Stimulated activated CD4-positive, alpha-beta T cell treated with anti-CD3 and anti-CD28 coated beads, Interleukin-1b, Interleukin-23, amount 100 ng/mL, for 48 hours (primary cell): ENCODE measurements at places on chromosomes 3 and 15.

GRCh38 chr3:58387650-58388546 is 45.7 kb downstream of the PDHB start:
- DNase-seq = no peak

- DNase-seq = peak; percentile 52
These were observed 1.5 kb downstream of the MRPL46 start for GRCh38 chr15:88465633-88466224.

- DNase-seq = no peak
These were observed 1035.3 kb downstream of the FHIT start for GRCh38 chr3:60215946-60216345.

- no peak for DNase-seq
These were observed 214.8 kb upstream of the TPRG1 start for GRCh38 chr3:188956839-188957489.

- no peak for DNase-seq
These were observed 274.6 kb downstream of the NTRK3 start for GRCh38 chr15:87981969-87982368.

DNA sequence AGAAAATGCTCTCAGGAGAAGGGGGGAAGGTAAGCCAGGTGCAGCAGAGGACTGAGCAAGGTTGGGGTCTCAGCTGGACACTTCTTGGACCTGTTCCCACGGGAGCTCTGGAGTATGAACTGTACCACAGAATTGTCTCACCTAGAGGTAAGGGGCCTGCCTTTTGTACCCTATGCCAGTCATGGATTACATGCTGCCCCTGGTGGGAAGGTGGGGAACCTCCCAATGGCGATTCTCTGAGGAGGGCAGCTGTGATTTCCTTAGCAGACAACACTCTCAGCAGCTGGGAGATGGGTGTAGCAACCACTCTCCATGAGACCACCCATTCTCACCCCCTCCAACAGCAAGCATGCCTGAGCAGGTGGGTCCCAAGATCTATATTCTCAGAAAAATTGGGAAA is 329.4 kb upstream of the CTNNB1 start:
- DNase-seq = no peak

DNA sequence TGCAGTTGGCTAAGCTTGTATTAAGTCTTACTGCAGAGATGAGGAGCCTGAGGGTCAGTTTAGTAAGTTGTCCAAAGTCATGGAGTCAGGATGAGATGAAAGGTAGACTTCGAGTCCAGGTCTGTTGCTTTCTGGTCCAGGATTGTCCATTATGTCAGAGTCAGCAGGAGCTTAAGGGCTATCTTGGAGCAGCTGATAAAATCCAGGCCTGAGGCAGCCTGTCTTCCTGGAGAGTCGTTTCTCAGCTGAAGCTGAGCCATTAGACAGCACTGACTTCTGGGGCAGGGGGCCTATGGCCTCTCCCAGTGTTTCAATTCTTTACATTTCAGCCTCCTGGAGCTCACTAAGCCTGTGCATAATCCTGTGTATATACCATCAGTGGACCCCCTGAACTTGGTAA is 219.5 kb upstream of the GAP43 start:
- DNase-seq = no peak

DNA sequence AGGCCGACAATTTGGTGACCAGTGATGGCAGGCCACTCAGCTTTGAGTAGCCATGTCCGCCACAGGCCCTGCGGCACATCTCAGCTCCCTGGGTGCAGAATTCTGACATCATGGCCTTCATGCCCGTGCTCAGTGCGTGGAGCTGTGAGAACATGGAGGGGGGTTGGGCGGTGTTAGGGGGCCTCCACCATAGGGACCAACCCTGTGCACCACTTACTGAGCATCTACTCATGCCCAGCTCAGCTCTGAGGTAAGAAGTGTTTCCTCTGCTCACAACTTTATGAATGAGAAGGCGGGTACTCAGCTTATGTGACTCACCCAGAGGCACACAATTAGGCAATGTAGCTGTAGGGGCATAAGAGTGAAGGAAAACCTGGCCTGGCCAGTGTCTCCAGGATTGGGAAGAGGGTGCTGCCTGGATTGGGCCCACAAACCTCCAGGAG is 10.5 kb downstream of the ACOX2 start:
- no peak for DNase-seq

DNA sequence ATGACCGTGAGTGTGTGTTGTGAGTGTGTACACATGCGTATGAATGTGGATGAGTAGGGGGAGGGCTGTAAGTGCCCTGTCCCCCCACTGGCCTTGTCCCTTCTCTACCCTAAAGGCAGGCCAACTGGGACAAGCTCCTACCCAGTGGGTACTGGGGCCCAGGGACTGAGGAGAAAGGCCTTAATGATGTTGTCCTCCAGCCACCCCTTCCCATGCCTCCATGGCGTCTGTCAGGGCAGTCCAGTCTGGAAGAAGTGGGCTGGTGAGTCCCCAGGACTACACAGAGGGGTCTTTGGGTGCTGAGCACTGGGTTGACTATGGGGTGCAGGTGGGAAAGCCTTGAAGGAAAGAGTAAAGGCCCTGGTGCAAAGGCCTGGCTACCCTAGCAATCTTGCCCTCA is 16.9 kb upstream of the CORO2B start:
- DNase-seq = no peak

DNA sequence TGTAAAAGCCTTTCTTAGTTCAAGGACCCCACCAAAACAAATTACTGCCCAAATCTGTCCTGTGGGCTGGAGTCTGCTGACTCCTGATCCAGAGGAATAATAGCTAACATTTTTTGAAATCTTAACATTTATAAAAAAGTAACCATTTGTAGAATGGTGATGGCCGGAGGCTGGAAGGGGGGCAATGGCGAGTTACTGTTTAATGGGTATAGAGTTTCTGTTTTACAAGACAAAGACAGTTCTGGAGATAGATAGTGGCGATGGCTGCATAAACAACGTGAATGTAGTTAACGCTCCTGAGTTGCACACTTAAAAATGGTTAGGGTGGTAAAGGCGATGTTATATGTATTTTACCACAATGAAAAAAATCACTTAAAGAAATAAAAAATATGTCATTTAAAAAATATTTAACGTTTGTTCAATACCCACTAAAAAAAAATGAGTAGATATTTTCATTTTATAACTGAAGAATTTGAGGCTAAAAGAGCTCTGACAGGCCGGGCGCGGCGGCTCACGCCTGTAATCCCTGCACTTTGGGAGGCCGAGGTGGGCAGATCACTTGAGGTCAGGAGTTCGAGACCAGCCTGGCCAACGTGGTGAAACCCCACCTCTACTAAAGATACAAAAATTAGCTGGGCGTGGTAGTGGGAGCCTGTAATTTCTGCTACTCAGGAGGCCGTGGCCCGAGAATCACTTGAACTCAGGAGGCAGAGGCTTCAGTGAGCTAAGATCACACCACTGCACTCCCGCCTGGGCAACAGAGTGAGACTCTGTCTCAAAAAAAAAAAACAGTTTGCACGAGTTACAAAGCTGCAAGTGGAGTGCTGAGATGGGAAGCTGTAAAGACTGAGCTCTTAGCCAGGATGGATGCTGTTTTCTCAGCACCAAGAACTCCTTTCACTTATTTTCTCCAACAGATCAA is 37.6 kb downstream of the IGF2BP2 start:
- DNase-seq = no peak

DNA sequence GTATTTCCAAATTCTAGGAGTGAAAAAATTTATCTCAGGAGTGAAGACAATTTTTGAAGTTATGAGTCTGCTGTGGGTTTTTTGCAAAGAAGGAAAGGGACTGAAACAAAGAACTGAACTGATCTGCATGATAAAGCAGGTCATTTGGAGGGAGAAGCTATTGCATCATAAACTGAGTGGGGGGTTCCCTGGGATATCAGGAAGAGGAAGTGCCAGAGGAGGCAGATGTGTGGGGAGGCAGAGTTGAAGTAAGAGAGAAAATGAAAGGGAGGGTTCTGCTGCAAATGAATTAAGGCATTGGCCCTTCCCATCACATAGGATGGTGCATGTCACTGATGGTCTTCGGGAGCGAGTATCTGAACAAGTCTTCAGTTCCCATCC is 379.2 kb downstream of the VPS13C start:
- no peak for DNase-seq

GRCh38 chr3:150180334-150180733 is 209.6 kb upstream of the PFN2 start:
- no peak for DNase-seq

GRCh38 chr3:119084371-119085069 is 49.9 kb upstream of the IGSF11 start:
- no peak for DNase-seq

GRCh38 chr15:99450896-99451358 is 114.9 kb upstream of the MEF2A start:
- peak; percentile 71 for DNase-seq

DNA sequence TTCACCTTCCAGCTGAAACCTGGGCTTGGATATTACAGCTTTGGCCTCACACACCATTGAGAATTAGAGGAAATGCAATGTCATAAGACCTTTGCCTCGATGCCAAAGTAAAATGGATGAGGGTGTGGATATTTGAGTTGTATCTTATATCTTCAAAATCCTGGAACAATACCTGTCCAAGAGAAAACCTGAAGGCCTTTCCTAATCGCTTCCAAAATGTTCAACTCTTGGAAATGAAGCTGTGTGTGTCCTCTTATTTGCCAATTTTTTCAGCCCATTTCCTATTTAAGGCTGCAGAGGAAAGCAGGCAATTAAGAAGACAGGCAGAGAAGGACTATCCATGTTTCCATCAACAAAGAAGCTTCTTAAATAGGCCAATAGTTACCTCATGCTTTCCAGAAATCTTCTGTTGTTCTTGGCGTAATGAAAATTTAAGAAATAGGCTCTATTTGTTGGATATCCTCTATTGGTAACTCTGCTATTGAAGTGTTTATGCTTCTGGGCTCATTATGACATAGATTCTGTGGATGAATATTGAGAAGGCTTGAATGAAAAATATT is 99.5 kb upstream of the ZBTB20 start:
- DNase-seq = no peak

GRCh38 chr15:61830536-61831330 is 229.5 kb downstream of the VPS13C start:
- no peak for DNase-seq

GRCh38 chr3:76345878-76346277 is 560.5 kb upstream of the ZNF717 start:
- DNase-seq = no peak

DNA sequence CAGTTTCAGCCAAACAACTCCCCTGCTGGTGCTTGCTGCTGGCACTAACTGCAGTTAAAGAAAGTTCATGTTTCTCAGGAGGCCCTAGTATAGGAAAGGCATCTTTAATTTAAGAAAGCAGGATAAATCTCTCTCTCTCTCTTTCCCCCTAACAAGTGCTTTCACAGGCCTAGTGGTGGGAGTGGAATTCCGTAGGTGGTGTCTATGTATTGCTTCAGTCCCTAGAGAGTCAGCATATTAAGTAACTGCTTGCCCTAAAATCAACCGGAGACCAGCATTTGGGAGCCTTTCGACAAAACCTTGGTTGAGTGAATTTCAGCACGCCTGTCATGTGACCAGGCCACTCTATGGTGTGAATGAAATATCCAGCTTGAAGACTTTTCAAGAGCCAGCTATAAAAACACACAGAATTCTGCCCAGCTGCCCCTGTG is 169.2 kb upstream of the TGFBR2 start:
- DNase-seq = no peak

DNA sequence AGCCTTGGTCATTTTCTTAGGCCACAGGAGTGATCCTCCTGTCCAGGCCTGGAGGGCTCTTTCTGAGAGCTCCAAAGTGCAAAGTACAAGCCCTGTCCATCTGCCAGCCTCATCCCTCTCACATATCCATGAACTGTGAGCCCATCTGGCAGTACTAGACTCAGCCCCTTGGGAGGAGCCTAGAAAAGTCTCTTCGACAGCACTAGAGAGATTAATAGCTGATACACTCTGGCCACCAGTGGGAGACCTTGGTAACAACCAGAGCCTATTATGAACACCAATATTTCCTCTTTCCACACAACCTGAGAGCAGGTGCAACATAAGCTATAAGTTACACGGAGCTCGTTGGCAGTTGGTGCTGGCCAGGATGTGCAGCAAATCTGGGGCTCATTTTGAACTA is 59.5 kb upstream of the DCLK3 start:
- no peak for DNase-seq

DNA sequence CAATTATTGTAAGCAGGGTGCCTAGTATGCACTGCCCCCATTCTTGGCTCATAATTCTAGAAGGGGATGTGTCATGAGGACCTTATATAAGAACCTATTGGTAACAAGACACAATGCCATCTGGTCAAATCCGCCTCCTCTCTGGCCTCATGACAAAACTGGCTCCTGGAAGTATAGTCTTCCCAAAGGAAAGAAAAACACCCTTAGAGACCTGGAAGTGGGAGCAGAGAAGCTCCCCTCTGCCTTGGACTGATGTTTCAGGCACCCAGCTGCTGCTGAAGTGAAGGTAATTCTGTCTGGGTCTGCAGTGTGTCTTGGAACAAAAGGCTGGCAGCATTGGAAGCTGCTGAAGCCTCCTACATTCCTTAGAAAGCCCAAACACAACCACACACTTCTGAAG is 107.2 kb upstream of the CLSTN2 start:
- DNase-seq = no peak

DNA sequence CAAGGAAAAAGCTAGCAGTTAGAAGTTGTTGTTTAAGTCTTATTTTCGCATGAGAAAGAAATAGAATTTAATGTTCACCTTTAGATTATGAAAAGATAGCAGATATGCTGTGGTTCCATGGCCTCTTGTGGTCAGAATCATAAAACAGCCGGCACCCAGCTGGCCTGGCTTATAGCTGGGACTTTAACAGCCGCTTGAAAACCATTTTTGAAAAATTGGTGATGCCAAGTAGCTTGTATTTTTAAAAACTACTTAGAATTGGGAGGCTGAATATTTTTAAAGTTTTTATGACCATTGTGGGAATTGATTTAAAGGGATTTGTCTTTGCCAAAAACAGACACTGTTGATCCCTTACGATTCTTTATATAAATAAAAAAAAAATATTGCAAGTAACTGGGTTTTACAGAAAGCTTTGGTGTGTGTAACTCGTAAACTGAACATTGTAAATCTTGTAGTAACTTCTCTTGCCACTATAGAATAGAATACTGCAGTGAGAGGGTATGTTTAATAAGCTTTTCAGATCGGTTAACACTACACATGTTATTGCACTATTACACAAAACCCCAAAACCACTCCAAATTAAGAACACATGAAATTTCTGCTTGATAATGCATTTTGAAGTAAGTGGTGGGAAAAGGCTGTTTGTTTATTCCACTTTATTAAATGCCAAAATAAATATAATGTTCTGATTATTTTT is 6.6 kb downstream of the ARRDC4 start:
- DNase-seq = no peak

DNA sequence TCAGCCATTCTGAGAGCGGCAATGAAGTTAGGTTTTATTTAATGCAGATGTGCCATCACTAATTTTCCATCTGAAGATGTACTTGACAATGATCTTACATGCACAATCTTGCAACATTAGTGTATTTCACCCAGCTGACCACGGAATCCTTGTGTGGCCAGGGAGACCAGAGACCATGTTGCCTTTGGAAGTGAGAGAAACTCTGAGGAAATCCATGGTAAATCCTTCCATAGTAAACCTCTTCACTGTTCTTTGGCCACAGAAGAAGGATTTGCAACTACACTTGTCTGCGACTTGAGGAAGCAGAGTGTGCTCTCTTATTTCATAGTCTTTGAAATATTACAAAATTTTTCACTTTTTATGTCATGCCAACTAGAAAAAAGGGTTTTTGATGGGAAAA is 128.4 kb upstream of the IGSF10 start:
- no peak for DNase-seq

GRCh38 chr3:88713233-88713691 is 394.2 kb upstream of the EPHA3 start:
- no peak for DNase-seq

GRCh38 chr3:95775486-95776094 is 1038.8 kb upstream of the EPHA6 start:
- no peak for DNase-seq

- DNase-seq = no peak
These were observed 171.8 kb upstream of the CDIN1 start for GRCh38 chr15:36407647-36408046.

GRCh38 chr3:43960448-43960840 is 269.7 kb downstream of the ABHD5 start:
- DNase-seq = no peak
